Epithelial cell of proximal tubule (primary cell): ENCODE measurements at places on chromosomes 2 and 18. TPM values are rescaled to one million over a fixed set of nuclear protein-coding genes. Genes with fewer than 3 reads are reported as not detected.

GRCh38 chr18:40692871-40693270 is 1262.2 kb upstream of the PIK3C3 start:
- no peak for DNase-seq

DNA sequence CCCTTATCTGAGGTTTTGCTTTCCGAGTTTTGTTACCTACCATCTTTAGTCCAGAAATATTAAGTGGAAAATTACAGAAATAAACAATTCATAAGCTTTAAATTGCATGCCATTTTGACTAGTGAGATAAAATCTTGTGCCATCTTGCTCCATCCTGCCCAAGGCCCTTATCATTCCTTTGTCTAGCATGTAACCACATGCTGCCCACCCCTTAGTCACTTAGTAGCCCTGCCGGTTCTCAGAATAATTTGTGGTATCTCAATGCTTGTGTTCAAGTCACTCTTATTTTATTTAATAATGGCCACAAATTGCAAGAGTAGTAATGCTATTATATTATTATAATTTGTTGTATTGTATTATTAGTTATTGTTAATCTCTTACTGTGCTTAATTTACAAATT is 36.8 kb upstream of the VPS54 start:
- no peak for DNase-seq

RESP18 gene
- not detected in 2 replicates for total RNA-seq

PCARE gene
- not detected in 2 replicates for total RNA-seq

GRCh38 chr18:45008694-45009413 is 328.2 kb downstream of the SETBP1 start:
- no peak for DNase-seq

GRCh38 chr18:74840492-74841167 is 243.0 kb downstream of the ZNF407 start:
- no peak for DNase-seq

DNA sequence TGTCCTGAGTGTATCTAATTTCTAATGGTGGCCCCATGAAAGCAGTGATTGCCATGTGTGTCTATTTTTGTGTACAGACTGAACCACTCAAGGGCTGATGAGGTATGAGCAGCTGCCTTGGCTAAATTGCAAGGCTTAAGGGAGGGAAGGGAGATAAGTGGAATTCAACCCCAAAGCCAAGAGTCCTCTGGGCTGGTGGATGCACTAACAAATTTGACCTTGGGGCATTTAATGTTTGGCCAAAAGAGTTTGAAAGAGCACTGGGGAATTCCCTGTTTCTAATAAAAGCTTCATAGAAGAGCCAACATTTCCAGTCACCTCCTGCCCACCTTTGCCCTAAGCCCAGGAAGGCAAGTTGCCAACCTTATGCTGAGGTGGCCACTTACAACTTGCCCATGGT is 172.1 kb downstream of the SETBP1 start:
- no peak for DNase-seq
